ENCODE measurements at places on chromosomes 2 and 18. TPM values are rescaled to one million over a fixed set of nuclear protein-coding genes. Genes with fewer than 3 reads are reported as not detected.

The NLRC4 gene
- total RNA-seq: not detected

GRCh38 chr2:185181901-185182300, 556.7 kb upstream of the FSIP2 start:
- DNase-seq: no peak

The AGXT gene
- not detected for total RNA-seq

- DNase-seq: no peak
Measured at GRCh38 chr2:144239306-144239705, 280.6 kb downstream of the ZEB2 start.

Measured in H9 (cell line).